Activated CD4-positive, alpha-beta T cell treated with anti-CD3 and anti-CD28 coated beads, Interleukin-2, amount 10 ng/mL, durations not matched to agents 7 days and 5 days (primary cell): ENCODE measurements at places on chromosomes 2 and 18. TPM values are rescaled to one million over a fixed set of nuclear protein-coding genes. Genes with fewer than 3 reads are reported as not detected.

EFHD1 gene
- total RNA-seq = 0.32 TPM

SPDYA gene
- total RNA-seq = 1.4 TPM

TMEM163 gene
- not detected for total RNA-seq

PRADC1 gene
- 13.7 TPM for total RNA-seq

SGPP2 gene
- total RNA-seq = 0.55 TPM

PLCL1 gene
- 1.6 TPM for total RNA-seq

DNA sequence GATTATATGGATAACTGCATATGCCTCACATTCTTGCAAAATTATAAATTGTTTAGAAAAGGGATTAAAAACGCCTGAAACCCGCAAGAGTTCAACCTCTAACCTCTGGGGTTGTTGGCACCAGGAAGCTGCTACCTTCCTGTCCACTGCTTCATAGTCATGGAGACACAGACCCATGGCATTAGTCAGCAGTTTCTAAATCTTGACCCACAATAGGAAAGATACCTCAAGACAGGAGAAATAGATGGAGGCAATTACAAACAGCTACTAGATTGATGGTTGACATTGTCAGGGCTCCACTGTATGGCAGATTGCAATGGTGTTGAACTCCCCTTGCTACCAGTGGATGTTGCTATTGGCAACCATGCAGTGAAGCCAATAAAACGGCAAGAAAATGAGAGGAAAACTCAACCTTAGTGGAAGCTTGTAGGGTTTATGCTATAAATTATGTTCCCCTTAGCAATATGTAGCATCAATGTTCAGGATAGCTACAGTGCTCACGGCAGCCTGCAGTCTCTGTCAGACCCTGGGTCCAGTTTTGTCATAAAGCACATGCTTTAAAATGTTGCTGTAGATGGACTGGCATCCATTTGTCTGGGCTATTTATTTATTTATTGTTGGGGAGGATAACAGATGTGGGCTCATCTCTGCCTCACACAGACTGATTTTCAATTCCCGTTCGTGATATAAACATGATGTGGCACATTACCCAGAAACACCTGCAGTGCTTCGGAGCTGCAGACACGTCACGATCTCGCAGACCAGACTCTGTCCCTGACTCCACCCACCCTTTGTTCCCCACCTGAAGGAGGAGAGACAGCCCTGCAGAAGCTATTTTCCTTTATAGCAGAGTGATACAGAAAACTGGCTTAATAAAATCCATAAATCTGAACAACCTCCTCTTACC, 233.4 kb downstream of the AGPS start:
- peaks cover 3% of the 10 kb centered on the region for H3K4me1 ChIP-seq
- no peak overlapping the region for H3K4me3 ChIP-seq
- peaks cover 10% of the 10 kb centered on the region for H3K27me3 ChIP-seq

- no peaks in the 10 kb centered on the region for H3K4me1 ChIP-seq
- H3K27ac ChIP-seq = no peak overlapping the region
- H3K36me3 ChIP-seq = no peaks in the 10 kb centered on the region
- peaks cover 9% of the 10 kb centered on the region for H3K27me3 ChIP-seq
Measured at GRCh38 chr2:147398996-147399395, 445.8 kb upstream of the ACVR2A start.

DNA sequence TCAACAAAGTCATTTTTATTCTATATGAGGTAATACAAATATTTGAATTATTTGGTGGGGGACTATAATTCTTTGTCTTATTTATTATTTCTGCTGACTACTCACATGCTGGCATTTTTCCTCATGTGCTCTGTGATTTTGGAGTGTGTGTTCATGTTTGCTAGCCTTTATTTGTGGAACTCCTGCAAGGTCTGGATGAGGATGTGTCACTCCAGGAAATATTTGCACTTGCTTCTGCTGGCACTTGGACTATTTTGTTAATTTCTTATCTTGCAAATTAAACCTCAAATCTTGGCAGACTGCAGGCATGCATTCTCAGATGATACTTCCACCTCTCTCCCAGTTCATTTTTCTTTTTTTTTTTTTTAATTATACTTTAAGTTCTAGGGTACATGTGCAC, 34.1 kb downstream of the POLI start:
- no peak overlapping the region for H3K4me3 ChIP-seq
- no peak overlapping the region for H3K27ac ChIP-seq
- no peaks in the 10 kb centered on the region for H3K4me1 ChIP-seq
- peaks cover 12% of the 10 kb centered on the region for H3K27me3 ChIP-seq

- no peak overlapping the region for H3K27ac ChIP-seq
- H3K36me3 ChIP-seq = no peaks in the 10 kb centered on the region
- DNase-seq = no peak
Measured at GRCh38 chr2:238905644-238906043, 57.8 kb downstream of the TWIST2 start.

DNA sequence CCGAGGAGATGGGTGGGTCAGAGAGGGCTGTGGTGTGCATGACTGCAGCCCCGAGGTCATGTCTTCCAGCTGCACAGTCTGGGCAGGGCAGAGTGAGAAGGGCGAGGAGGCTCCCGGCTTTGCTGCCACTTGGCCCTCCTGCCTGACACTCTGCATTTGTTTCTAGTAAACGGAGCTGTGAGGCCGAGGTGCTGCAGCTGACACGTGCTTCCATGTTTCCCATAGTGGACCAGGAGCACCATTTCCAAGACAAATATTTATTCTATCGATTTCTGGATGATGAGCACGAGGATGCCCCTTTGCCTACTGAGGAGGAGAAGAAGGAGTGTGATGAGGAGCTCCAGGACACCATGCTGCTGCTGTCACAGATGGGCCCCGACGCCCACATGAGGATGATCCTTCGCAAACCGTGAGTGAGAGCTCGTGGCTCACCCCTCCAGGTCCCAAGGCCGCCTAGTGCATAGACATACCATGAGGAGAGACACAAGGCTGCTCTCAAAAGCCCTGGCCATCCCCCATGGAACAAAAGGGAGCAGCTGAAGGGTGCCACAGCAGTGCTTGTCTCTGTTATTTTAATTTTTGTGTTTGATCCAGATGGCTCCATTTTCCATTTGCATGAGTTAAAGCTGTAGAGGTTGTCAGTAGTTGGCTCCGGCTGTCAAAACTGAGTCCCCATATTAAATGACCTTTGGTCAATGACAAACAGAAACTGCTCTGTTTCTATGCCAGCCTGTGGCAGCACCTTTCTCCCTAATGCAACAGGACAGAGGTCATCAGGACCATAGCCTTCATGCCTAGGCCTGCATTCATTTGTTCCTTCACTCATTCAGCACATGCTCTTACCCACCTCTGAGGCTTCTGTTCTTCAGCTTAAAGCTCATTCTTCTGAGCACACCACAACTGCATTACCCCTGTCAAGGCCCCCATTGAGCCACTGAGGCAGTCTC, 108.3 kb upstream of the MAP3K20 start:
- peaks cover 3% of the 10 kb centered on the region for H3K27me3 ChIP-seq
- no peak overlapping the region for H3K27ac ChIP-seq
- no peak for DNase-seq

DNA sequence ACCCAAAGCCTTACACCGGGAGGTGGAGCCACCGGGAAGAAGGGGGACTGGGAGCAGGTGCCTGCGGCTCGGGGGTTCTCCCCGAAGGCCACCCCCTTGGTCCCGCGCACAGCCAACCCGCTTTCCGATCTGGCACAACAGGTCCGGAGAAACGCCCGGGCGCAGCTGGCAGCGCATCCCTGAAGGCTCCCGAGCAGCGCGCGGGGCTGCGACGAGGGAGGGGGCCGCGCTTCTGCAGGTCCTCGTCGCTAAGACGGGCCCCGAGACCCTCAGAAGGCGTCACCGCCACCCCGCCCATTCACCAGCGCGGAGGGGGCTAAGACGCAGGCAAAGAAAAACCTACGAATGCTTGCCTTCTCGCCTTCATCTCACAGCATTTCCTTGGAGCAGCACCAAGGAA, 1.8 kb downstream of the CBLN2 start:
- DNase-seq = no peak
- no peak overlapping the region for H3K4me3 ChIP-seq
- peaks cover 38% of the 10 kb centered on the region for H3K27me3 ChIP-seq
- no peaks in the 10 kb centered on the region for H3K36me3 ChIP-seq
- peaks cover 5% of the 10 kb centered on the region for H3K4me1 ChIP-seq
- H3K27ac ChIP-seq = no peak overlapping the region

GRCh38 chr2:68041704-68042245, 21.0 kb downstream of the C1D start:
- no peaks in the 10 kb centered on the region for H3K4me1 ChIP-seq
- DNase-seq = no peak
- no peaks in the 10 kb centered on the region for H3K27me3 ChIP-seq
- H3K36me3 ChIP-seq = peaks cover 13% of the 10 kb centered on the region
- no peak overlapping the region for H3K27ac ChIP-seq

DNA sequence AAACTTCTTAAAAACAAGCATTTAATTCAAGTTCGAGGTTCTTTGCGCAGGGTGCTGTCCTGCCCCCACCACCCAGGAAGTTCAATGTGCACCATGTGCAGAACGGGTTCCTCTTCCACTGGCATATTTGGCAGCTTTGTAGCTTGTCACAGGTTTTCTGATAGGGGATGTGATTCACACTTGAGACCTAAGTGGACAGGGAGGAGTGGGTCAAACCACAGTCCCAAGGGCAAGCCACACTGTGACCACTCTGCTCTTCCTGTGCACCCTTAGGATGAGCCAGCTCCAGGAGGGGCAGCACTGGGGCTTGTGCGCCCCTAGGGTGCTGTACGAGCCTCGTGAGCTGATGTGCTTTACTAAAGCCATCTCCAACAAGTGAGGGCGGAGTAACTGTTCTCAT, 82.5 kb downstream of the TGFA start:
- no peak overlapping the region for H3K4me3 ChIP-seq
- H3K36me3 ChIP-seq = no peaks in the 10 kb centered on the region
- H3K27ac ChIP-seq = no peak overlapping the region

DNA sequence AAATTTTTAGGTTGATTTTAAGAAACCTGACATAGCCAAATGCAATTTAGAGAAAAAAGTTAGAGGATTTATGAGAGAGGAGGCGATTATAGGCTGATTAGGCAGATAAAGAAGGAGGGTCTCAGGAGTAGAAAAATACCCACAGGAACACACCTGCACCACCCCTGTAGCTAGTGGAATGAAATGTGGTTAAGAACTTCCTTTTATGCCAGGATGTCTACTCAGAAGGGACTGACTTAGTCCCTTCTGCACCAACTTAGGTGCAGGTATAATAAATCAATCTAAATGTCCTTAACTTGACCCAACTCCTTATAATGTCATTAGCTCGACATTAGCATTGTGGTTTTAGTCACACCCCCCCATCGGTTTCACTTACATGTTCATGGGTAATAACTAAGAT, 1274.5 kb upstream of the TMEFF2 start:
- no peaks in the 10 kb centered on the region for H3K27me3 ChIP-seq
- peaks cover 5% of the 10 kb centered on the region for H3K4me1 ChIP-seq
- H3K36me3 ChIP-seq = no peaks in the 10 kb centered on the region
- H3K27ac ChIP-seq = no peak overlapping the region
- H3K4me3 ChIP-seq = no peak overlapping the region
- no peak for DNase-seq

DNA sequence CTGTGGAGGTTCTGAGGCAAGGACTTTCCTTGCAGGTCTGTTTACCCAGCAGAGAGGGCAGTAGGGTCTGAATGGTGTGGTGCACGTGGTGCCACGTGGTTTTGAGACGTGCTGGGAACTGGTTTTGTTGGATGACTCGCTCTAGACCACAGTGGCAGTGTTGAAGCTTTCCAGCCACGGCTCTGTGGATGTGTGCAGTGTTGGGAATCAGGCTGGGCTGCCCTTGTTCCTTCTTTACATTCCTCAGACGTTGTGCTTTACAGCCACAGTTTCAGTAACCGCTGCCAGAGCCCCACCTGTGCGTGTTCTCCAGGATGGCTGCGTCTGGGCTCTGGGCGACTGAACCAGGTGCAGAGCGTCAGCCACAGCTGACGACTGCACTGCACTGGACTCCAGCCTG, 8.2 kb downstream of the CTDP1 start:
- no peak overlapping the region for H3K27ac ChIP-seq
- no peak for DNase-seq
- peaks cover 50% of the 10 kb centered on the region for H3K4me1 ChIP-seq
- no peak overlapping the region for H3K4me3 ChIP-seq

DNA sequence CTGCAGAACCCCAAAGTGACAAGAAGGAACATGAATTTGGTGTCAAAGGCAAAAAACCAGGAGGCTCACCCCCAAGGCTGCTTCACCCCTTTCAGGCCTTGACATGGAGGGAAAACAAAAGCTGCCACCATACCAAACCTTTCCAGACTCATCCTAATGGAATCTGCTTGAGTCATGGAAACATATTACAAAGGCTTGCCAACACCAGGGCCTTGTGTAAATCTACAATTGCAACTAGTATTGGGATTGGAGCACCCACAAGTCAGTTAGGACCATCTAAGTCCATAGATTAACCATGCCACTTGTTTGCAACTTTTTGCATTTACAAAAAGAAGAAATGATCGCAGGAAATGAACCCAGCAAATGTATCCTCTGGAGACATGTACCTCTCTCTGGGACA, 297.6 kb downstream of the CDCA7 start:
- H3K27me3 ChIP-seq = peaks cover 15% of the 10 kb centered on the region
- no peaks in the 10 kb centered on the region for H3K36me3 ChIP-seq
- no peak for DNase-seq
- H3K4me1 ChIP-seq = no peaks in the 10 kb centered on the region

DNA sequence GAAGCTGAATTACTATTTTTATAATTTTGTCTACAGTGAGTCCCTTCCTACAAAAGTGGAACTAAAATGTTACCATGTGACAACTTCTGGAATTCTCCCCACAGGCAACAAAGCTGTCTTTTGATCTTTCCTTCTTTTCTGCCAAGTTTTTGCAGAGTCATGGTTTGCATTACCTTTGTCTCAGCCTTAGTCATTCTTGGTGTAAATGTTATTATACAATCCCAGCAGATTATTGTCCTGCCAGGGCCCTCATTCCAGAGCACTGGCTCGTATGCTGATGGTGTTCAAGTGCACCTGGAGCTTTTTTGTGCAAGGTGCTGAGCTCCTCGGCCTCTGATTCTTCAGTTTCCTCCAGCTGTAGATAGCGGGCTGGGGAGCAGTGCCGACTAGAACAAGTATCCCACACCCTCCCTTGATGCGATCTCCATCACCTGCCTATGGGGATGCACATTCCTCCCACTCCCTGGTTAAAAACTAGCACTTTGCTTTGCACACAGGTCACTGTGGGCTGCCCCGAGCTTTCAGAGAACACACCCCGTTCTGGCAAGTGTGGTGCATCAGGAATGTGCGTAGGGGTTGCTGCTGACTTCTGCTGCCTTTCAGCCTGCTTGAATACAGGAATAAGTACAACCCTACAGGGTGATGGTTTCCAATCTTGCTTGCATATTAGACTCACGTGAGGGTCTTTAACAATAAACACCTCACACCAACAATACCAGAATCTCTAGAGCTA, 263.6 kb downstream of the RNF144A start:
- H3K27me3 ChIP-seq = no peaks in the 10 kb centered on the region
- DNase-seq = no peak
- no peaks in the 10 kb centered on the region for H3K36me3 ChIP-seq
- H3K4me1 ChIP-seq = no peaks in the 10 kb centered on the region
